ENCODE measurements at places on chromosomes 4 and X.

- DNase-seq, result no peak
Measured at GRCh38 chr4:53830511-53830910, 233.9 kb downstream of the CHIC2 start.

GRCh38 chrX:19539665-19540064, 24.4 kb upstream of the MAP3K15 start:
- DNase-seq, result no peak

GRCh38 chr4:147717878-147718277, 14.0 kb upstream of the ARHGAP10 start:
- DNase-seq, result no peak

GRCh38 chr4:169634975-169635374, 14.6 kb downstream of the CLCN3 start:
- no peak for DNase-seq

DNA sequence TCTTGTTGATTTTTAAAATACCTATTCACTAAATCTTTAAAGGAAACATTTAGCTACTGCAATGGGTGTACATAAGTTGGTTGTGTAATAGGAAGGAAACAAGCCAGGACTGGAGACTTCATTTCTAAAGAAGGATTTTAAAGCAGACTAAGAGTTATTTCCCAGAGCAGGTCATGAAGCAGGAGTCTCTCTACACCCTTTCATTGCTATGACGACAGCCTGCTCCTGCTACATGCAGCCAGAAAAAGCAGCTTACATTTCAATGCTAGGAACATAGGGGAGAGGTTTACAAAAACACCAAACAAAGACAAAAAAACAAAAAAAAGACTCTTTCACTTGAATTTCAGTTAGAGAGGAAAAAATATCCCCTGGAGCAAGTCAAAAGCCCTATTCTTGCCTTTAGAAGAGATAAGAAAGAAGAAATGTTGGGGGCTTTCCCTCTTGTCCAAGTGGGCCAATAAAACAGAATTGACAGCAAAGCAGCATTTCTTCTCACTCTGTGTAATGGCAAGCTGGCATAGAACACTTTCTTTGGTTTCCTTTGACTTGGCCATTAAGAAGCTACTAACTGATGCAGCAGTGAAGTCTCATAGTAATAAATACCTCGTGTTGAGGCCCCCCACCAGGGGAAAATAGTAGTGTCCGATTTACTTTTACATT, 3.4 kb downstream of the SPARCL1 start:
- no peak for DNase-seq
